ENCODE measurements at places on chromosomes 6 and 20. TPM values are rescaled to one million over a fixed set of nuclear protein-coding genes. Genes with fewer than 3 reads are reported as not detected.

Gene CHRNA4
- not detected for total RNA-seq

Gene KCNQ2
- total RNA-seq = 0.17 TPM

Gene ECT2L
- total RNA-seq = not detected

Gene C2
- 1.5 TPM for total RNA-seq

Gene MLN
- total RNA-seq = not detected

Gene FLRT3
- total RNA-seq = 0.23 TPM
